ENCODE measurements at places on chromosomes 4 and X.
A peak's percentile ranks its signal among the peaks of the same experiment; 100 is the strongest.

DNA sequence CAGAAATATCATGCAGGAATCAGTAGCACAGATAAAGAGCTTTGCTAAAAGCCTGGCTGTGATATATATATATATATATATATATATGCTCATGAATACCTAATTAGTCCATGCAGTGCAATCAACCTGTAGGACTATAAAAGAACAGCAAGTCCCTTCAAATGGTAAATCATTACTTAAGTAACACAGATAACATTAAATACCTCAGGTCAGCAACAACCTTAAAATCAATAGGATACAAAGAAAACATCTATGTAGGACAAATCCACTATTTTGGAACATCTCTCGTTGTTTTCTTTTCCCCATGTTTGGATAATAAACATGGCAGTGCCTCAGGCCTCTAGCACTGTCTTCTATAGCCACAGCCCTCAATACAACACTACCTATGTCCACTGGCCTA, 106.6 kb downstream of the FNIP2 start:
- DNase-seq = no peak

DNA sequence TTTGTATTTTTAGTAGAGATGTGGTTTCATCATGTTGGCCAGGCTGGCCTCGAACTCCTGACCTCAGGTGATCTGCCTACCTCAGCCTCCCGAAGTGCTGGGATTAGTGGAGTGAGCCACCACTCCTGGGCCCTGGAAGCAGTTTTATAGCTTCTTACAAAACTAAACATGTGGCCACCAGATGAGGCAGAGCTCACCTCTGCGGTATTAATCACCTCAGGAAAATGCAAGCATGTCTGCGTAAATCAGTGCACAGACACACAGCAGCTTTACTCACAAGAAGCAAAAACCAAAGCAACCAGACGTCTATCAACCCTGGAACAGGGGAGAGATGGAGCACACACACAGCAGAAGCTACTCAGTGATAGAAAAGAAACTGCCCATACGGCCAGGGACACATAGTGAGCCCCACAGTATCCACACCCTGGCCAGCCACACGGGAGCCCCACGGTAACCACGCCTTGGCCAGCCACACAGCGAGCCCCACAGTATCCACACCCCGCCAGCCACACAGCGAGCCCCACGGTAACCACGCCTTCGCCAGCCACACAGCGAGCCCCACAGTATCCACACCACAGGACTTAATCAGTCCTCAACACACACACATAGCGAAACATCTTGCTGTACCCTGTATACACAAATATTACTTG, 30.2 kb downstream of the PPP2R3B start:
- DNase-seq = peak; percentile 69

DNA sequence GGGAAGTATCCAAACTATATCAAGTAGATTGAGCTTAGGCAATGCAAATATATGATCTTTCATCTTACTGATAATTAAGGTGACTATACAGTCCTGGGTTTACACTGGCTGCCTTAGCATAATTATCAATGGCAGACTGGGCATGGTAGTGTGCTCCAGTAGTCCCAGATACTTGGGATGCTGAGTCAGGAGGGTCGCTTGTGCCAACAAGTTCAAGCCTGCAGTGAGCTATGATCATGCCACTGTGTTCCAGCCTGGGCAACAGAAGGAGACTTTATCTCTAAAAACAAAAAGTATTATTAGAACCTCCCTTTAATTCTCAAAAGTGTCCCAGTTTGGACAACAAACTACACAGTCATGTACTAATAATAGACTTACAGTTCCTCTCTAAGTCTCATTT, 99.4 kb upstream of the RASGEF1B start:
- no peak for DNase-seq

GRCh38 chr4:5959211-5959982, 58.8 kb downstream of the C4orf50 start:
- no peak for DNase-seq

GRCh38 chr4:20532116-20532790, 168.0 kb upstream of the PACRGL start:
- no peak for DNase-seq

GRCh38 chrX:10326578-10326977, 169.8 kb downstream of the CLCN4 start:
- peak; percentile 67 for DNase-seq

GRCh38 chrX:66635360-66635759, 3.5 kb downstream of the EDA2R start:
- peak; percentile 3 for DNase-seq

GRCh38 chrX:110168585-110168984, 149.3 kb downstream of the AMMECR1 start:
- DNase-seq = peak; percentile 55

- DNase-seq = no peak
Measured at GRCh38 chrX:20753076-20753475, 486.4 kb upstream of the RPS6KA3 start.

DNA sequence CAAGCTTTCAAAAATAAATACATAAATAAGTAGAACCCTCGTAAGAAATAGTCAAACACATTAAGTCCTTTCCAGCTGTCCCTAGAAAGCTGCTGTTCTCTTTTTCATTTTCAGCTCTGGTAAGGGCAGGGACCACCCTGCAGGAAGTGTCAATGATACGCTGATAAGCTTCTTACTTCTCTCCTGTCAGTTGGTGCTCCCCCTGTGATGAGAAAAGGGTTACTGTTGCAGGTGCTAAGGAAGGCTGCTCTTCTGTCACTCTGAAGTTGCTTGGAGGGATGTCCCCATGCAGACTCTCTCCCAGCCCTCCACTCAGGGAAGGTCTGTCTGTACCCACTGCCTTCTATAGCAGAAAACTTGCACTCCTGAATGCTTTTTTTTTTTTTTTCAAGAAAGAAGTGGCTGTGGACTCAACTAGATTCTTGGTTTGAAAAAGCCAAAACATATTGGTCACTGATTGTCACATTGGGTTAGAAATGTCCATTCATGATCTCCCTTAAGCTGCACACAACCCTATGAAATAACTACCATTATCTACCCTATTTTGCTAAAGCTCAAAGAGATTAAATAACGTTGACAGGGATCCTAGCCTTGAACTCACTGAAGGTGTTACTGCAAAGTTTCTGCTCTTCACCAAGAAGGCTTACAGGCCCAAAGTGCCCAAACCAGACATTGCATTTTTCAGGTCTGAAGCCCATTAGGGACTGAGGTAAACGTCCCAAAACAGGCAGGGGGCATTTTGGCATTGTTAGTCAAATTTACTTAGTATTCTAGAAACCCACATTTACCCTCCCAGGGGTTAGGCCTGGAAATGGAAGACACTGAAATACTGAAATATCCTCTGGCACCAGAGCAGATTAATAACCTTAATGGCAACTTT, 1.2 kb downstream of the CXCL3 start:
- DNase-seq = no peak

Data from amniotic epithelial cell (primary cell).